ENCODE measurements at places on chromosomes 4 and X.

- DNase-seq: no peak
Observed at GRCh38 chr4:46715468-46715867, 193.6 kb downstream of the COX7B2 start.

DNA sequence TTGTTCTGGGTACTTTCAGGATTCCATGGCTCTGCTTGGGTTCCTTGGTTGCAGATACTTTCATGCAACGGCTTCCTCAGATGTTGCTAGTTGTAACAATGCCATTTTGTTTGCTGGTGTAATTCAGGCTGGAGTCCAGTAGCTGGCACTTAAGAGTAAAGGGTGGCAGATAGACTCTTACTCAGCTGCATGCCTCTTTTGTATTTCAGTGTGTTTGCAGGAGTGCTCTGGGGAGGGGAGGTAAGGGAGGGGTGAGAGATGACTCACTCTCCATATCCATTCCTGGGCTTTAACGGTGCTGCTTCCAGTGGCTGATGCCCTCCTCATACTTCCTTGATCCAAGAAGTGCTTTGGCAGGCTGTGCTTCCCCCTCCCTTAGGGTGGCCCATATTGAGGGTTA is 155.2 kb downstream of the ZNF330 start:
- DNase-seq: no peak

DNA sequence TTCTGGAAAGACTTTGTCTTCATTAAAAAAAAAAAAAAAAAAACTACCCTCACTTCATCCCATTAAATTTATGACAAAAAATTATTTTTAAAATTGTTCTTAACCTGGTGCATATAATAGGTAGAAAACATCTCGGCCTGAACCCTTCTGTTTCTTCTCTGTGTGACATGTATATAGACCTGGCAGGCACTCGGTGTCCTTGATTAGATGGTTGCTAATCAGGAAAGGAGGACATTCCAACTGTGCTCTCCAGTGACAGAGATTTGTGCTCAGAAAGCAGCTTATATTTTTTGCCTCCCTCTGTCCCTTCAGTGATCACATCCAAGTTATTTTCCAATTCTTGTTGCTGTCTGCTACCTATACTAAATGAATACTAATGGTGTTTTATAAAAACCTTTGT is 355.6 kb downstream of the CBLL2 start:
- DNase-seq: no peak

- no peak for DNase-seq
Observed at GRCh38 chr4:1969928-1970723, 38.6 kb downstream of the NELFA start.

- DNase-seq: no peak
Observed at GRCh38 chrX:112736310-112736709, 56.6 kb upstream of the LHFPL1 start.

DNA sequence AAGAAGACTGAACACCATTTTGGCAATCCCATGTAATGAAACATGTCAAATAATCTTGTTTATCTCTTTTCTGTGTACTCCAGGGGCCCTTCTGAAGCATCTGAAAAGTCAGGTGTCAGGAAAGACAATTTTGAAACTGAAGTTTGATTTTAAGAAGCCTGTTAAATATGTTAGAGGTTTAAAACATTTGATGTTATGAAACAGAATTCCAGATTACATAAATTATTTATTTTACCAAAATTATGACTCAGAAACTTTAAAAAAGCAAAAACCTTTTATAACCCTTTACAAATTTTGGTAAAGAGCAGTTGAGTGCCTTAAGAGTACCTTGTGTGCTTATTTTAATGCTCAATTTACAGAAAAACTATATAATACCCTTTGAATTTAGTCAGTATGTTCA is 130.8 kb downstream of the PAPSS1 start:
- no peak for DNase-seq
